ENCODE measurements at places on chromosomes 13 and 19.
A peak's percentile ranks its signal among the peaks of the same experiment; 100 is the strongest.

DNA sequence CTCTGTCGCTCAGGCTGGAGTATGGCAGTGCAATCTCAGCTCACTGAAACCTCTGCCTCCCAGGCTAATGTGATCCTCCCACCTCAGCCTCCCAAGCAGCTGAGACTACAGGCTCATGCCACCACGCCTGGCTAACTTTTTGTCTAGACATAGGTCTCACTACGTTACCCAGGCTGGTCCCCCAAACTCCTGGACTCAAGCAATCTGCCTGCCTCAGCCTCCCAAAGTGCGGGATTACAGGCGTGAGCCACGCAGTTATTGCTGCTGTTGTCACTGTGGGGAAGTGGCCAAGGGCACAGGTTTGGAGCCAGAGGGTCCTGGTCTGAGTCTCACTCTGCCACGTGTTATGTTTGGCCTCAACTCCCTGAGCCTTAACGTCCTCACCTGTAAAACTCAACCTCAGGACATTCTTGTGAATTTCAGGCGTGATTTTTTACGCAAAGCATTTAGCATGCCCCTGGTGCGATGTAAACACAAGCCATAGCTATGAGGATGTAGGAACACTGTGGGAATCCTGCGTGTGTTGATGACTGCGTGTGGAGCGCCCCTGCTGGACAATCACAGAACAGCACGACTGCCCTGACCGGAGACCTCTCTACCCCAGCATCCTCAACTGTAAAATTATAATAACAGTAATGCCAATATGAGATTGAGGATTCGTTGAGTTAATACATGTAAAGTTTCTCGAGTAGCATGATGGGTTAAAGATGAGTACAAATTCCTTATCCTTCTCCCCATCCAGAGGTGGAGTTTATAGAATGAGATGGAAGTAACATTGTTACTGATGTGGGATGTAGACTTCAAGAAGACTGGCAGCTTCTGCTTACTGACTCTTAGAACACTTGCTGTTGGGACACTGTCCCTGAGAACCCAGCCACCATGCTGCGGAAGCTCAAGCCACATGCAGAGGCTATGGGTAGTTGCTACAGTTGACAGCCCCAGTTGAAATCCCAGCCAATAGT is 41.8 kb upstream of the PNMA8B start:
- peak; percentile 43 for DNase-seq

DNA sequence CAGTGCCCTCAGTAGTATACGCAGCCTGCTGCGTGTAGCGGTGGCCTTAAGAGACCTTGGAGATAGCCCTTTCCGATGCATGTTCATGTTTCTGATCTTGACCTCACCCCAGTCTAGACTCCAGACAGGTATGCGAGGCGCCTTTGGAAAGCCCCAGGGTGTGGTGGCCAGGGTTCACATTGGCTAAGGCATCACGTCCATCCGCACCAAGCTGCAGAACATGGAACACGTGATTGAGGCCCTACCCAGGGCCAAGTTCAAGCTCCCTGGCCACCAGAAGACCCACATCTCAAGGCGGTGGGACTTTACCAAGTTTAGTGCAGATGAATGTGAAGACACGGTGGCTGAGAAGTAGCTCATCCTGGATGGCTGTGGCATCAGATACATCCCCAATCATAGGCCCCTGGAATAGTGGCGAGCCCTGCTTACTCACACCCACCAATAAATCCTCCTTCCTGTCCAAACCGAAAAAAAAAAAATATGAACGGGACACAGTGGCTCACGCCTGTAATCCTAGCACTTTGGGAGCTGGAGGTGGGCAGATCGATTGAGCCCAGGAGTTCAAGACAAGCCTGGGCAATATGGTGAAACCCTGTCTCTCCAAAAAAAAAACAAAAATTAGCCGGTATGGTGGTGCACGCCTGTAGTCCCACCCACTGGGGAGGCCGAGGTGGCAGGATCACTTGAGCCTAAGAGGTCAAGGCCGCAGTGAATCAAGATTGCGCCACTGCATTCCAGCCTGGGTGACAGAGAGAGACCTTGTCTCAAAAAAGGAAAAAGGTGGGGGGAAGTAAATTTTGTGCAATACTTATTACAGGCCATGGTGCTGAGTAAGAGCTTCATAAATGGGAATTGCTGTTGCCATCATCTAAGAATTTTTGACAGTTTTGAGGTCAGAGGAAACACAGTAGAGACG is 12.4 kb upstream of the CBLC start:
- no peak for DNase-seq

GRCh38 chr19:54107876-54108490 is 5.3 kb downstream of the NDUFA3 start:
- no peak for DNase-seq

DNA sequence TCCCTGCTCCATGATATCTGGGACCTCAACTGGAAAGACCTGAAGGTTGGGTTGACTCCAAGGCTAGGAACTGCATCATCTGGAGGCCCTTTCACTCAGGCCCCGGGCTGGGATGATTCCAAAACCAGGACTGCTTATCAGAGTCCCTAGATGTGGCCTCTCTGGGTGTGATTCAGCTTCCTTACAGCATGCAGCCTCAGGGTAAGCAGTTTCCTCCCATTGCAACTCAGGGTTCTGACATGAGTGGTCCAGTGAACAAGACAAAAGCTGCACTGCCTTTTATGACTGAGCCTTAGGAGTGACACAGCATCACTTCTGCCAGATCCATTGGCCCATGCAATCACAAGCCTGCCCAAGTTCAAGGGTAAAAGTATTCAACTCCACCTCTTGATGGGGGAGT is 502.8 kb downstream of the COG6 start:
- no peak for DNase-seq

- DNase-seq = no peak
These were observed 6.9 kb downstream of the KANK3 start for GRCh38 chr19:8336072-8336569.

DNA sequence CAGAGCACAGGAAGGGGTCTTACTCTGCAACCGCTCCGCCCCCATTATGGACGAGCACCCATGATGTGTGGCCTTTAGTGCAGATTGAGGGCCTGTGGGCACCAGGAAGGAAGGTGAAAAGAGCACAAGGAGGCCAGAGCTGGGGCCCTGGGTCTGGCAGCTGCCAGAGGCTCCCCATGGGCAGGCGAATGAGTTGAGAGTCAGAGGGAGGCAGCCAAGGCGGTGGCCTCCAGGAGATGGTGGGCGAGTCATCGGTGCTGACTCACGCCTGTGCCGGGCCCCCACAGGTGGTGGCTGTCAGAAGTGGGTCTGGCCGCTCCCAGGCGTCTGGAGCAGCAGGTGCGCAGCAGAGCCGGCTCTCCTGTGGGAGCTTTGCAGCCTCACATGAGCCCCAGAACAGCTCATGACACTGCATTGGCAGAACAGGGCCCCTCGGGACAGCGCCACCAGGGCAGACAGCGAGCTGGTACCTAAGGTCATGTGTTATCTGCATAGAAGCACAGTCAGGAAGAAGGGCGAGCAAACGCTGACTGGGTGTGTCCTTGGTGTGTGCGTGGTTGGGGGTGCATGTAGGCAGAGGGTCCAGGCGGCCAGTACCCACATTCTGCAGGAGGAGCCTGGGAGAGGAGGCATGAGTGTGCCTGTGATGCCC is 68.8 kb downstream of the CHST8 start:
- no peak for DNase-seq

- DNase-seq = no peak
These were observed 2.7 kb upstream of the MADCAM1 start for GRCh38 chr19:493391-494170.

DNA sequence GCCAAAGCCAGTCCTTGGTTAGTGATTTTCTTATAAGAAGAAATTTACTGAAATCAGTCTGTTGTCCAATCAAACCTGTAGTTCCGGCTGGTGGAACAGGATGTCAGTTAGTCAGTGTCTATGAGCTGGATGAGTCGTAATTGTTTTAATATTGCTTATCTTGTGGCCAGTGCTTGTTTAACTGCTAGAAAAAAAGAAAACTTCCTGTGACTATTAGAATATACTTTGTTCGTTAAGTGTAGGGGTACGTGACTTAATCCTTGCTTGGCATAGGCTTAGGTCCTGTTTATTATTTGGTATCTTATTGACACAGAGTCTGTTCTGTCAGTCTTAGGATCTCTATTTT is 1484.8 kb upstream of the MIR17HG start:
- no peak for DNase-seq

Measured in activated T-helper 9 cell treated with anti-CD3 and anti-CD28 coated beads, Interleukin-2, amount 50 U/mL, for 16 hours (primary cell).